ENCODE measurements at places on chromosomes 1 and 21.

DNA sequence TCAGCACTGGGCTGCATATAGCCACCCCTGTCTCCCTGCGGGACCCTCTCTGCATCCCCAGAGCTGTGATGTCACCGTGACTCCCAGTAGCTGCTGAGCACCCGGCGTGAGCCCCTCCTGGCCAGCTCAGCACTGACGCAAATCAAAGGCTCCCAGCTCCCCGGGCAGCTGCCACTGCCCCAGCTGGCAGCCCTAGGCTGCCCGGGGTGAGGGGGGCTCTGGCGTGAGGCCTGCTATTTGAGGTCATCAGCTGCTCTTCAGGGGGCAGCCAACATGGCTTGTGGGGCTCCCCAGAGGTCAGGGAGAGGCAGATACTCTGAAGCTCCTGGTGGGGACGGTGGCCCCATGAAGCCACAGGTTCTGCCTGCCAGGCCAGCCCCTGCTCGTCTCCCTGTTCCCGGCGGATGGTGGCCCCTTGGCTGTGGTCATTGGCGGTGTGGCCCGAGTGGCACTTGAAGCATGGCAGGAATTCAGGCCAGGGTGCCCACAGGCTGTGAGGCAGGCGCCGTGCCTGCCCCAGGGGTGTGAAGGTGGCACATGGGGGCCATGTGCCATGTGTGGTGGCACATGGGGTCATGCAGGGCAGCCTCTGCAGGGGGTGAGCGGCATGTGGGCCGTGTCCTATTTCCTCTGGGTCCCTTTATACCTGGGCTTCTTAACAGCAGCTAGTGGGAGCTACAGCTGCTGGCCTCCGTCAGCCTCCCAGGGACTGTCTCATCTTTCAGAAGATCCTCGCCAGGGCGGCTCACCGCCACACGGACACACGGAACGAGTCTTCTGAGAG lies 85.4 kb downstream of the SIK1 start:
- no peak for DNase-seq

DNA sequence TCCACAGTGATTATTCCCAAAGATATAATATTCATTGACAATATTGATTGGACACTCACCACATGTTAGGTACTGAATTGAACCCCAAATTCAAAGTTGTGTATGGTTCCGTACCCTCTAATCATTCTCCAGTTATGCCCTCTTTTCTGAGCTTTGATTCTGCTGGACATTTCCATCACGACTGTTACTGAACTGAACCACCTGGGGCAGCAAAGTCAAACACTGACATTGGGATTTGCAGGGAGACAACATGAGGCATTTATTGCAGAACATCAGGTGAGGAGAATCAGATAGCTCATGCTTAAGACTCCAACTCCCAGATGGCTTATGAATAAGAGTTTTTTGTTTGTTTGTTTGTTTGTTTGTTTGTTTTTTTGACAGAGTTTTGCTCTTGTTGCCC lies 420.9 kb downstream of the DISC1 start:
- no peak for DNase-seq

- peak; percentile 45 for DNase-seq
These were observed 17.2 kb upstream of the RLF start for GRCh38 chr1:40143891-40144575.

GRCh38 chr1:72693376-72693775 lies 411.0 kb upstream of the NEGR1 start:
- no peak for DNase-seq

DNA sequence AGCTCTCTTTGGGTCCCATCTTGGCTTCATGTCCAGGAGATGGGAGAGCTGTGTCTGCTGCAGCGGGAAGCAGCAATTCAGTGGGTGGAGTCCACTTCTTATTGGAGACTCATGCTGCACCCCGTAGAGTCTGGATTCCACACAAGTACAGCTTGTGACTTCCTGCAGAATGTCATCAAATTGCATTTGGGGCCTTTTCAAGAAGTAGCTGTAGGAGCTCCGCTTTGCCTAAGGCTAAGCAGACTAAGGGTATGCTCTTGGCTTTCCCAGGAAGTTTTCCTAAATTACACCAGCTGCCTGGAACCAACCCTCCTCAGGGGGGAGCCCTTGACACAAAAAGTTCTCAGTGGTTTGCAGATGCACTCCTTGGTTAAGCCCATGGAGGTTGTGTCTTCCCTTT lies 5.7 kb upstream of the MOB3C start:
- DNase-seq: no peak

- DNase-seq: no peak
These were observed 14.0 kb upstream of the TRIM63 start for GRCh38 chr1:26081267-26082019.

GRCh38 chr1:214251354-214251753 lies 29.6 kb upstream of the SMYD2 start:
- DNase-seq: no peak

DNA sequence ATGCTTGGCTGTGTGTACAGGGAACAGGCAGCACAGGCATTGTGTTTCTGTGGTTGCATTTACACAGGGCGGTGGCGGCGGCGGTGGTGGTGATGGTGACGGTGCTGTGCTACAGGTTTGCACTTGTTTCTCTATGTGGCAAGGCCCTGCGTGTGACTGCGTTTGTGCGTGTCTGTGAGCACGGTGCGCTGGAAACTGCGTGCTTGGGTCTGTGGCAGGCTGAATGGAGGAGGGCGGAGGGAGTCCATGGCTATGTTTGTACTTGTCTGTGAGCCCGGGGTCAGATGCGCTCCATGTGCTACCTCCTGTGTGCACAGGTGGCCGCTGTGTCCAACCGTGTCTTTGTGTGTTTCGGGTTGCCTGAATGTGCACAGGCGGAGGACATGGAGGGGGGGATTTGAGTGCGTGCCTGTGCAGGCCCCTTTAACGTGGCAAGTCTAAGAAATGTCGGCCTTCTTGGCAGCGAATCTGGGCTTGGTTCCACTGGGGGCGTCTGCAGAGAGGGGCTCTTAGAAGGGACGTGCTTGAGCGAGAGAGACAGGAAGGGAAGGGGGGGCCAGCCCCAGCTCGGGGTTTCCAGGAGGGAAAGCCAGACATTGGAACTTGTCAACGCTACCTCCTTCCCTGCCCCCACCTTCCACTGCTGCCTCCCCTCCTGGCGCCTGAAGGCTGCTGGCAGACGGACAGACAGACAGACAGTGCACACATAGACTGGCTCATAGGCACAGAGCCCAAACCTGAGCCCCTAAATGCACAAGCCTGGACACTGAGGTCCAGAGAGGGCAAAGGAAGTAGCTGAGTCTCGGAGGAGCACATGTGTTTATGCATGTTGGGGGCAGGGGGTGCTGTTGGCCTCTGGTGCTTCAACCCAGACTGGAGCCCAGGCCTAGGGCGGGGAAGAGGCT lies 32.7 kb upstream of the WASF2 start:
- DNase-seq: peak; percentile 72

- peak; percentile 80 for DNase-seq
These were observed at the start of gene F5 for GRCh38 chr1:169586395-169587255. Gene F5, minus strand, starts transcription at chr1:169586481. Its CDS starts 95 bp downstream, at chr1:169586386.

GRCh38 chr1:221865808-221866207 lies 123.9 kb upstream of the DUSP10 start:
- no peak for DNase-seq

- DNase-seq: no peak
These were observed 74.9 kb upstream of the ANGPTL1 start for GRCh38 chr1:178945763-178946266.

All from activated naive CD4-positive, alpha-beta T cell treated with Interleukin-2 at 50 U/mL for 16 hours (primary cell).